ENCODE measurements at places on chromosomes 6 and 20.

DNA sequence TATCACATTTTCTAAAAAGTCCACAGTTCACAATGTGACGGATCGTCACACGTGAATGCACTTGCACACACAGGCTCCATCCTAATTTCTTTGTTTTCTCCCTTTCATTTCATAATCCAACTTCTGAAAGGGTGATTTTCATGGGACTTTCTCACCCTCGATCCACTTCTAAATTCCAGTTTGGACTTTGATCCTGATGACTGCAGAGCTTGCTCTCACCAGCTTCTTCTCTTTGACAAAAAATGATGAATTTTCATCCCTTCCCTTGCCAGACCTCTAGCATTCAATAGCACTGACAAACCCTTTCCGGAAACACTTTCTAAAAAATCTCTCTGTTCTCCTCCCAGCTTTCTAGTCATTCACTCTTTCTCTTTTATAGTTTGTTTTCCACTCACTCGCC, 341.2 kb downstream of the SYNE1 start:
- no peak overlapping the region for H3K4me3 ChIP-seq
- H3K27me3 ChIP-seq, result no peaks in the 10 kb centered on the region
- H3K27ac ChIP-seq, result no peak overlapping the region

- no peak overlapping the region for H3K27ac ChIP-seq
- no peak for DNase-seq
- no peak overlapping the region for H3K4me3 ChIP-seq
- H3K4me1 ChIP-seq, result no peaks in the 10 kb centered on the region
These were observed 191.3 kb downstream of the ESR1 start for GRCh38 chr6:151998784-151999183.

- no peaks in the 10 kb centered on the region for H3K36me3 ChIP-seq
- H3K4me3 ChIP-seq, result no peak overlapping the region
- H3K27ac ChIP-seq, result no peak overlapping the region
- H3K4me1 ChIP-seq, result no peaks in the 10 kb centered on the region
These were observed 734.8 kb downstream of the KIF16B start for GRCh38 chr20:15838466-15838865.

- no peak for DNase-seq
- no peak overlapping the region for H3K27ac ChIP-seq
- H3K27me3 ChIP-seq, result no peaks in the 10 kb centered on the region
- no peak overlapping the region for H3K4me3 ChIP-seq
- H3K36me3 ChIP-seq, result no peaks in the 10 kb centered on the region
These were observed 56.4 kb upstream of the TNFAIP3 start for GRCh38 chr6:137810554-137811120.

All from thyroid gland (tissue), 4 donors.